ENCODE measurements at places on chromosomes 12 and 14. TPM values are rescaled to one million over a fixed set of nuclear protein-coding genes. Genes with fewer than 3 reads are reported as not detected.

Gene SPTB
- total RNA-seq, result not detected

Gene DUSP6
- 96.7 TPM for total RNA-seq

Gene GPR65
- total RNA-seq, result 8.1 TPM

- H3K4me1 ChIP-seq, result no peaks in the 10 kb centered on the region
- no peak for DNase-seq
- no peaks in the 10 kb centered on the region for H3K27me3 ChIP-seq
- no peak overlapping the region for H3K27ac ChIP-seq
- no peak overlapping the region for H3K4me3 ChIP-seq
Measured at GRCh38 chr14:24816011-24816928, 182.3 kb upstream of the GZMB start.

- no peak overlapping the region for H3K4me3 ChIP-seq
- no peak for DNase-seq
- no peaks in the 10 kb centered on the region for H3K4me1 ChIP-seq
- no peaks in the 10 kb centered on the region for H3K36me3 ChIP-seq
- no peak overlapping the region for H3K27ac ChIP-seq
- H3K27me3 ChIP-seq, result no peaks in the 10 kb centered on the region
Measured at GRCh38 chr12:81502912-81503695, 256.0 kb downstream of the PPFIA2 start.

DNA sequence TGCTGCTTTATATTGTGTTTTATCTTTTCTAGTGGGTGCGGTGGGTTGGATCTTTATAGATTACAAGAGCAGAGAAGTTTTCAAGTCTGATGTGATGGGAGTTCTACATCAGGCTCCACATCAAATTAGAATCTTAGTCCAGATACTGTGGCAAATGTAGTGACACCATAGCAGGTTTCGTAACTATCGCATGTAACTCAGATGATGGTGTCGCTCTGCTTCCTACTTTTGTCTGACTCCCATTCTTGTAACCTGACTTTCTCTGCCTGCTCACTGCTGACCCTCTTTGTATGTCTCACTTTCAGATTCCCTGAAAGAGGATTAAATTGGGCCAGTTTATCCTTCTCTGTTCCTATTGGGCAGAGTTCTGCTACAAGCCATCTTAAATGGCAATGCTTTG, 22.8 kb upstream of the FBXO34 start:
- no peak overlapping the region for H3K27ac ChIP-seq
- H3K27me3 ChIP-seq, result peaks cover 32% of the 10 kb centered on the region
- no peak overlapping the region for H3K4me3 ChIP-seq
- no peak for DNase-seq

Data from activated CD4-positive, alpha-beta T cell treated with anti-CD3 and anti-CD28 coated beads, Interleukin-2, amount 10 ng/mL, durations not matched to agents 24 days and 14 days (primary cell).